Brain microvascular endothelial cell (primary cell): ENCODE measurements at places on chromosomes 7 and 10.

DNA sequence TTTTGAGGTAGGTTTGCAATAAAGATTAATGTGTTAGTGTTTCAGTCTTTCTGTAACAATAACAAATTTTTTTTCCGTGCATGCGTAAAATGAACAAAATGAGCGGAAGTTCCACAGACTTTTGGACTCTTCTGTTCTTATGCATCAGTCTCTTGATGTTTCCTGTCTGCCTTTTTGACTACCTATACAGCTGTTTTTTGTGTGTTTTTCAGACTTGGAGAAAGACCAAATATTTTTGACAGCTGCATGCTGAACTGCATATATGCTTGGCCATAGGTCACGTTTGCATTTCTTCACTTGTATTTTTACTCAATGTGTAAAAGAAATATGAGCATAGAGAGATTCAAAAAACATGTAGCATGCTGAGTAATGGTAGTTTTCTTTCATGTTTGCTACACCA lies 119.3 kb downstream of the BBS9 start:
- DNase-seq, result no peak

DNA sequence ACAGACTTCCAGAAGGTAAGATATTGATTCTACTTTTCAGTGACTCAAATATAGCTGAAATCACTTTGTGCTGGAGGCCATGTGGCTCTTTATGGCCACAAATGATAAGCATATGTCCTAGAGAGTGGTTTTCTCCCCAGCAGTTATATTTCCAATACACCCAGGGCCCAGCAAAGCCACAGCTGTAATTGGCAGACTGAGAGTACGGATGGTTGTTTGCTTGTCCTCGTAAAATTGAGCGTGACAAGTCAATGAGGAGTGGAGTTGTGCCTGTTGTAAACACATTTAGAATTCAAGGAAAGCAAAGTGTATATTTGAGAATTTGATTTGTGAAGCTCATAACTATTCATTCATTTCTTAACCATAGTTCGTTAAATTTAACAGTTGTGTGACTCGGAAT lies 201.8 kb downstream of the LHFPL3 start:
- DNase-seq, result no peak

DNA sequence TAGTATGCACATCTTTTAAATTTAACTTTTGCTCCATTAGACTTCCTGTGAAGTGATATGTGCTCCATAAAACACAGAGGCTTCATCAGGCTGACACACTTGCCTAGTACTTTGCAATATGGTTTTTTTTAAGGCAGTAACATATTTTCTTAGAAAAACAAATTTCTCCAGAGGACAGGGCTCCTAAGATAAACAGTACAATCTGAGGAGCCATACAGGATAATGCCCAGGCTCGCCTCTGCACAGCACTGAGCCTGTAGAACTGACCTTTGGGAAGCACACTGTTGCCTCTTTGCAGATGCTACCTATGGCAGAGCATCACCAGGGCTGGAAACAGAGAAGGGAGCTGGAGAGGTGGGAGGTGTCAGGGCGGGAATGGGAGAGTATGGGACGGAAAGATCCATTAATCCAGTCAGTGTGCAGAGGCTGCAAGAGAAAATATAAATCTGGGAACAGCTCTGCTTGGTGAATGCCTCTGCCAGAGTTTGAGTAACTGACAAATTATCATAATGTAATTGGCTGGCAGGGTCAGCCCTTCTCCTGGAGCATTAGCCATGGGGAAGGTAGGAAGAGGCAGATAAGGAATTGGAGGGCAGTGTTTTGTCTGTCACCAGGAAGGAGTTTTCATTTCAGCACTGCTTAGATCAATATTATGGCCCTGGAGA lies 132.3 kb downstream of the CREB5 start:
- no peak for DNase-seq

DNA sequence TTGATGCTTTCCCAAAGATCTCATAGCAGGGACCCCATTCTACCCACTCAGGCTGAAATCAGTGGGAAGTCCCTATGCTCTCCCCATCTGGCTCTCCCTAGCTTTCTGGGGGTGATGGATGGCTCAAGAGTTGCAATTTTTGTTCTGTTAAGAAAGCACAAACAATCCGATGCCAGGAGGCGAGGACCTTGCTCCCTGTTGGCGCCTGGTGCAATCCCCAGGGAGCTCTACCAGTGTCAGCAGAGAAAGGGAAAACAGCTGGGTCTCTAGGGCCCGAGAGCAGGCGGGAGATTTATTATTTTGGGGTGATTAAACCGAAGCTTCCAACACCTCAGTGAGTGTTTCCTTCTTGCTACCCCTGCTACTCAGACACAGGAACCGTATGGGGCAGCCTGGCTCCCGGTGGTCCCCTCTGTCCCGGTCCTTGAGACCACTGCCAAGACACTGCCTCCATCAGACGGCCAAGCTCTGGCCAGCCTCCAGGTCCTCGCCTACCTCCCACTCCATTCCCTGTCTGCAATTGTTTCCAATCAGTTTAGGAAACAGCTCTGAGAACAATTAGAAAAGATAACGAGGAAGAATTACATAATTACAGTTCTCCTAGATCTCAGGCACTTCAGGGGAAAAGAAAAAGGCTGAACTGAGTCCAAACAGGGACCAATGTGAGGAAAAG lies 147.9 kb downstream of the PLXNA4 start:
- DNase-seq, result no peak

DNA sequence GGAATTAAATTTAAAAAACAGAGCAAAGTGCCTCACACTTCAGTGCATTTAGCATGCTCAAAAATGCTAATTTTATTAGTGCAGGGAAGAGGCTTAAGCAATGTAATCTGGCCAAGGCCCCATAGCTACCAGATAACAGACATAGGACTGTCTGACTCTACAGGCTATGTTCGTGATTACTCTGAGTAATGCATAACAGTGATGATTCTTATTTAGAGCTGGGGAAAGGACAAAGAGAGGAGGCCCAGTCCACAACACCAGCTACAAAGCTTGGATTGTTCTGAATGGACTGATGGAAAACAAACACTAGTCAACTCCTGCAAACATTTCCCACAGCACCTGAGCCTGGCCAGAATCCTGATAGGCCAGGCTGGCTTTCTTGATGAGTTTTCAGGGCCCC lies 8.4 kb upstream of the CH25H start:
- no peak for DNase-seq

GRCh38 chr10:24988831-24989640 lies 26.9 kb downstream of the ENKUR start:
- DNase-seq, result no peak

DNA sequence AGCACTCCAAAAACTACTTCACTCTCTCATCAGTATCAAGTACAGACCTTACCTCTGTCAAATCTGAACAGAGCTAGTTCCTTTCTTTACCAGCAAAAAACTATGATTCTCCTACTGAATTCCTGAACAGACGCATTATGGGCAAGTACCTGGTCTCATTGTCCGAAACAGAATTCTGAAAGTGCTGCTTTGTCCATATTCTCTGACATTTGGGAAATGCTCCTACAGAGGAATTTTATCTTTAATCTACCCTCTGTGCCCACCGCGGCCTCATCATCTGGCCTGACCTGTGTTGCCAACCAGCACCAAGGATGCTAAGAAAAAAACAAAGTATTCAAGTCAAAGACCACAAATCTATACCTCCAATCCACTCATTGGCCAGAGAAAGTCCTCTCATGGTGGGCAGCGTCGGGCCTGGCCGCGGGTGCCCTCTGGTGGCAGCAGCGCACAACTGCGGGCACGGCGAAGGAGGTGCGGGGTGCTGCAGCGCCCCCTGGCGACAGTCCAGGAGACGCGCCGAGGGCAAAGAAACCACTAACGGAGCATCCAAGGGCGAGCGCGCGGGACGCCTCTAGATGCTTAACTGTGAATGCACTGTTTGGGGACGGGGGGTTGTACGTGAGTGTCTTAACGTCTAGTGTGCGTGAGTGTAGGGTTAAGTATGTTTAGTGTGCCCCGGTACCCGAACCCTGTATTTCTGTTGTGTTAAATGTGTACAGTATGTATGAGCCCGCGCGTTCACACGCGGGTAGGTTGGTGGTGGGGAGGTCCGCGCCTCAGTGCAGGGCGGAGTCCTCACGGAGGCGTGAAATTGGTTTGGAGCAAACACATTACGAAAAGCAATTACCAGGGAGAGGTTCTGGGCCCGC lies 5.0 kb upstream of the GBX1 start:
- peak; percentile 37 for DNase-seq

GRCh38 chr10:30396293-30396692 lies 37.7 kb upstream of the MAP3K8 start:
- no peak for DNase-seq

DNA sequence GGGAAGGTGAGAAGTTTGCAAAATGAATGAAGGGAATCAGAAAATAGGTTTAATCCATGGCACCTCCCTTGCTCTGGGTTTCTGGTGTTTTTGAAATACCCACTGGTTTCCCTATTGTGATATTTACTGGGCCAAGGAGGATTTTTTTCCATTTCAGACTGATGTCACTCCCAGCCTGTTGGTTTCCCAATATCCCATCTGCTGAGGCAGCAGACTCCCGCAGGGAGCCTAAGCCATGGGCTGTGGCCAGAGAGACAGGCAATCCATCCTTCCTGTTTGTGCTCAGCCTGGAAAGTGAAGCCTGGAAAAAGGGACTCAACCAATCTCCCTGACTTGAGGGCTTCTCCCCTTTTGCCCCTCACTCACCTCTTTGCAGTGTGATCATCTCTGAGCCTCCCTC lies 22.8 kb downstream of the FAM107B start:
- DNase-seq, result peak; percentile 7

- no peak for DNase-seq
Observed at GRCh38 chr10:6501931-6502330, 78.1 kb downstream of the PRKCQ start.

- DNase-seq, result no peak
Observed at GRCh38 chr7:9945857-9946256, 1027.8 kb upstream of the PHF14 start.

GRCh38 chr10:23474626-23475025 lies 35.8 kb downstream of the OTUD1 start:
- DNase-seq, result no peak

DNA sequence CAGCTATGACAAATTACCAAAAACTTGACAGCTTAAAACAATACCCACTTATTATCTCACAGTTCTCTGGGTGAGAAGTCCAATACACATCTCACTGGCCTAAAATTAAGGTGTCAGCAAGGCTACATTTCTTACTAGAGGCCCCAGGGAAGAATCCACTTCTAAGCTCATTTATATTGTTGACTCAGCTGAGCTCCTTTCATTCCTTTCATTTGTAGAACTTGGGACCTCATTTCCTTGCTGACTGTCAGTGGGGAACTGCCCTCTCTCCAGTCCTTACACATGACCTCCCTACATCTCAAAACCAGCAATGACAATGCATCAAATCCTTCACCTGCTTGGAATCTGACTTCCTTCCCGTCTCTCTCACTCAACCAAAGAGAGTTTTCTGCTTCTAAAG lies 240.3 kb downstream of the IPMK start:
- peak; percentile 9 for DNase-seq

GRCh38 chr10:113469796-113470195 lies 83.1 kb upstream of the HABP2 start:
- no peak for DNase-seq

DNA sequence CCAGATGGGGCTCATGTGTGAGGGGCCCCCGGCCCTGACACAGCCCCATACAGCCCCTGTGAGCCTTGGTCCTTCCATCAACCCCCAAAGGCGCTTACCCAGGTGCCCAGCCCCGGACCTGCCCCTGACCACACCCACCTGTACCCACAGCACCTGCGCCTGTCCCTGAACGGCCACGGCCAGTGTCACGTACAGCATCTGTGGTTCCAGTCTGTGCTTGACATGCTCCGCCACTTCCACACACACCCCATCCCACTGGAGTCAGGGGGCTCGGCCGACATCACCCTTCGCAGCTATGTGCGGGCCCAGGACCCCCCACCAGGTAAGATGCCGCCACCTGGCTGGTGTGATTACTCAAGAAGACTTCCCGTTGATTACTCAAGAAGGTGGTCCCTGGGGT lies 33.5 kb downstream of the SH2B2 start:
- DNase-seq, result no peak

- no peak for DNase-seq
Observed at GRCh38 chr7:37759526-37759925, 76.0 kb downstream of the GPR141 start.

- no peak for DNase-seq
Observed at GRCh38 chr10:102612964-102613275, 31.4 kb upstream of the TRIM8 start.

GRCh38 chr7:21868576-21868850 lies 77.2 kb downstream of the CDCA7L start:
- no peak for DNase-seq

DNA sequence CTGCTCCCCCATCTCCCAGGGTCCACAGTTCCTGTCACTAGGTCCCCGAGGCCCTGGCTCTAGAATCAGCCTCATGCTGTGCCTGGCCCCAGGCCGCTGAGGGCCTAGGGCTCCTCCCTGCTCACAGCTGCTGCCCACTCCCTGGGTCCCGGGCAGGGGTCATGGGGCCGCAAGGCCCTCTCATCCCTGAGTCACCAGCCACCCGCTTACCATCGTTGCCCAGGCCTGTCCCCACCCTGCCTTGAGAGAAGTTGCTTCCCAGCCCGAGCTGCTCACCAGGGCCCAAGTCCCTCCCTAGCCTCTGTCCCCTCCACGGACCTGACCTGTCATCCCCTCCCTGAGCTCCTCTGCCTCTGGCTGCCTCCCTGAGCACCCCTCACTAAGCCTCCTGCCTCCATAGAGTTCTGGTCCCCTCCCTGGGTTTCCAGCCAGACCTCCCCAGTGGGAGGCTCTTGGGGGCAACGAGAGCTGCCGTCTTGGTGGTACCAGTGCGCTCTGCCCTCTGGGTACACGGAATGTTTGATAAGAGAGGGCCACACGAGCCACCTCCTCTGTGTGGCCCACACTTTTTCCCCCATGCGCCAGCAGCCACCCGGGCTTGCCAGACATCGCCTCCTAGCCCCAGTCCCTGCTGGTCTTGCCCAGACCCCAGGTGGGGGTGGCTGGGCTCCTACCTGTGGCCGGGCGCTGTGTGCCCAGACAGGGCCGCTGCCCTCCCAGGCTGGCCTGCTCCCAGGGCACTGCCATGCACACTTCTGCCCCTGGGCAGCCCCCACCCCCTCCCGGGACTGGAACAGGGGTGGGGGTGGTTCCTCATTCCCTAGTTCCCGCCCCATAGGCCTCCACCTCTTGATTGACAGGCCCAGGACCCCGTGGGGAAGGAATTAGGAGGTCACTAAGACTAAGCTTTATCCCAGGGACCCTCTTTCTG lies 21.3 kb downstream of the MLXIPL start:
- DNase-seq, result no peak

DNA sequence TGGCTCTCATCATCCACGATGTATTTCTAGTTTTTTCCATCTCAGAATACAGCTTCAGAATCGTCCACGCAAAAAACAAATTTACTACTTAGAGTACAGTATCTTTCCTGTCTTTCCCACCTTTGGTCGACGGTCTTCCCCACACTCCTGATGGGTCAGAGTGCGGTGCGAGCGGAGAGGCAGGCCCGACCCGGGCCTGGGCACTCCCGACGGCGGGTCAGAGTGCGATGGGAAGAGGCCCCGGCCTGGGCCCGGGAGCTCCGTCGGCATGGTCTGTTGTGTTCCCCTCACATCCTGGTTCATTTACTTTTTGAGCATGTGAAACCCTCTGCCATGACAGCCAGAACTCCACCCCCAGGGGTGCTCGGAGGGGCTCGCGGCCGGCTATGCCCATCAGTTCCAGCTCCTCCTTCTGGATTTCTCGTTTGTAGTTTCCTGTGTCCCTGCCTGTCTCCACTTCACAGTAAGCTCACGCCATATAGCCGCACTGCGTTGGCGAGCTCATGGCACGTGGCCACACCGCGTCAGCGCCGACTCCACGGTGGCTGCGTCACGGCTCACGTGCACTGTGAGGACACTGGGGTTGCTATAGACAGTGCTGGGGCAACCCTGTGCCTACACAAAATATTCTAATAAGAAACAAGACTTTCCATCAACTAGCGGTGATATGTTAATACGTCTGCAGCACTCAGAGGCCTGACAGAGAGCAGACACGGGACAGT lies 7.8 kb downstream of the COX19 start:
- DNase-seq, result no peak
